Stimulated activated CD4-positive, alpha-beta T cell treated with anti-CD3 and anti-CD28 coated beads, Interleukin-2, amount 100 ng/mL, for 48 hours (primary cell): ENCODE measurements at places on chromosomes 5 and 9.

- no peak for DNase-seq
Observed at GRCh38 chr9:6460189-6460768, 47.3 kb downstream of the UHRF2 start.

- no peak for DNase-seq
Observed at GRCh38 chr9:97487861-97488260, 13.6 kb upstream of the TMOD1 start.

GRCh38 chr5:82351754-82352145 lies 73.6 kb upstream of the RPS23 start:
- no peak for DNase-seq

DNA sequence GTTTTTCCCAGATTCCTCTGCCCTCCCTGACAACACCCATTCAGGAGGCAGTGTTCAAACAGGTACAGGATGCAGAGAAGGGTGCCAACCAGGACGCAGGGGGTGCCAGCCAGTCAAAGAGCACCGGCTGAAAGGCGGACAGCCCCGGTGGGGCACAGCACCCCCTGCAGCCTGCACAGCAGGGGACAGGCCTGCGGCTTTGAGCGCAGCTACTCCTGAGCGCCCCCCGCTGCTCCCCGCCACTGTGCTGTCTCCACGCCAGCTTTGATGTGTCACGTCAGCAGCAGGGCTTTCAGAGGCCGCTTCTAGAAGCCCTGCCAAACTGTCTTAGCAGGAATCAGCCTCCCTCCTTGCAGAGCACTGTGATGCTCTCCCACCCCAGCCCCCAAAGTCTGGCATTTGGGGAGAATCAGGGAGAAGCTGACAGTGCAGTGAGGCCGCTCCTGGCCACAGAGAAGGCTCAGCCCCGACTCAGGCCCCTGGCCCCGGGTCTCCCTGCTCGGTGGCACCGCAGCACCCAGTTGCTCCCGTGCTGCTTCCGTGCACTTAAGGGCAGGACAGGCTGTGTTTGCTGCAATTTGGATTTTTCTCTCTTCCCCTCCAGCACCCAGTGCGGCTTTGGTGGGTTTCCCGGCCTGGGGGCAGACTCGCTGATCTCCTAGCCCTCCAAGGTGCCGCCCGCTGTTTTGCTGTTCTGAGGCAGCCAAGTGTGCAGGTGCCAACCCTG lies 20.3 kb downstream of the AK8 start:
- no peak for DNase-seq

GRCh38 chr9:71479621-71480020 lies 288.7 kb downstream of the CEMIP2 start:
- DNase-seq, result no peak

DNA sequence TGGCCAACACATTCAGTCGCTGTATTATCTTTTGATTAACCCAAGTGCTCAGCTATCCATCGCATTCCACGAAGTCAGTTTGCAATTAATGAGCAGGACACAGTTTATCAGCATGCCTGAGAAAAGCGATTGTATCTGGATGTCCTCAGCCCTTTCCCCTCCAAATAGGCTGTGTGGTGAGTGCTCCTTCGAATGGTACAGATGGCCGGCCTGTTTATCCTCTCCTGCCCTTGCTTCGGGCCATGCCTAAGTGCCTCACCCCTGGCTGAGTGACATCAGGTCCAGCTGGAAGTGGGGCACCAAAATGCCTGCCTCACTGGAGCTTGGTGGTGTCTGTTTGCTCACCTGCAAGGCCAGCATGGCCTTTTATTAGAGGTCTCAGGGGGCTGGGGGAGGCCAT lies 317.3 kb downstream of the GADD45G start:
- no peak for DNase-seq

DNA sequence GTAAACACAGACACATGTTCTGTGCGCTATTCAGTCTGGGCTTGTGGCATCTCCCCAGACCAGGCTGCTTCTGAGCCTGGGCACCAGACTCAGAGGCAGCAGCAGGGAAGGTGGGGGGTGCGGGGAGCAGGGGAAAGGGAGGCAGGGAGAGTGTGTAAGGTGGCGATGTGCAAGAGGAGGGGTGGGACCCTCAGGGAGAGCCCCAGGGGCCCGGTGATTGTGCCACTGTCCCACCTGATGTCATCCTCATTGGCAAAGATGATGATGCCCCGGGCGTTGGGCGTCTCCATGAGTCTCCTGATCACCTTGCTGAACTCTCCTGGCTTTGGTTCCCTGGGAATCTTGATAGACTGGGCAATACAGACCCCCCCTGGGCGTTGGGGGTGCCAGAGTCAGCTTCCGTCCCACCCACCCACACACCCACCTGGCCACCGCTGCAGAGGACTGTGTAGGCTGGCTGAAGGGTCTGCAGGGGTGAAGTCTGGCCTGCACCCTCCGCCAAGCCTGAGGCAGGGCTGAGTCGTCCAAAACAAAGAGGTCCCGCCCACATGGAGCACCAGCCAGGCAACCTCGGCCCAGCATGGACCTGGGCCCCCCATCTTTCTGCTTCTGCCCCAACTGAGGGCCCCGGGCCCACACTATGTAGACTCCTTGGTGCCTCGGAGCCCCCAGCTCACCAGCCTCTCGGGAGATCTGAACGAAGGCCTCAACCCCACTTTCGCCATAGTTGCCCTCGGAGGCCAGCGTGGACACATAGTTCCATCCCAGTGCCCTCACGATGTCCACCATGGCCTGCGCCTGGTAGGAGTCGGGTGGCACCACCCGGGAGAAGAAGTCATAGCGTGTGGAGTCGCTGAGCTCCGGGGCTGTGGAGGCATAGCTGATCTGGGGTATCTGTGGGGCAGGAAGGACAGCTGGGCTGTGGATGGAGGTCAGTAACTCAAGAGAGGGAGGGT lies 3.7 kb downstream of the GRM6 start:
- no peak for DNase-seq

- DNase-seq, result no peak
Observed at GRCh38 chr9:91395106-91395552, 28.5 kb downstream of the NFIL3 start.

- no peak for DNase-seq
Observed at GRCh38 chr9:134253606-134254205, 72.5 kb upstream of the RXRA start.

- DNase-seq, result no peak
Observed at GRCh38 chr9:111937301-111937700, 40.7 kb downstream of the UGCG start.

DNA sequence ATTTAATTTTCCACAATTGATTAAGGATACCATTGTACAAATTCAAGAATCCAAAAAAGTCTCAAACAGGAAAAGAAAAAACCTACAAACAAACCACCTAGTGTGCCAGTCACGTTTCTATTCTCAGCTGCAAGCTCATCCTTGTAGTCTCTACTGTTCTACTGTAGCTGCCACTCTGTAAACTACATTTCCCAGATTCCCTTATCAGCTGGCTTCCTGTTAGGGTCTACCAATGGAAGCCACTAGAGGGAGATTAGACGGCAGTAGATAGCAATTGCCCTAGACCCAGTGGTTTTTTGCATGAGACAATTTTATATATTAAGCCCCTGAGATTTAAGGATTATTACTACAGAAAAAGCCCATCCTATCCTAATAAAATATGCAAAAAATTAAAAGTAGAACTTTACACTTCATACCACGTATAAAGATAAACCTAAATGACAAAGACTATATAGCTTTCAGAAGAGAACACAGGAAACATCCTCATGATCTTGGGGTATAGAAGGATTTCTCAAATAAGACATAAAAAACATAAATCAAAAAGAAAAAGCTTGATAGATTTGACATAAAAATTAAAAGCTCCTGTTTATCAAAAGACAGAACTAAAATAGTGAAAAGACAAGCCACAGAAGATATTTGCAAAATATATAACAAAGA lies 37.4 kb downstream of the P4HA2 start:
- DNase-seq, result no peak

- DNase-seq, result no peak
Observed at GRCh38 chr5:16888694-16889124, 47.4 kb downstream of the MYO10 start.

DNA sequence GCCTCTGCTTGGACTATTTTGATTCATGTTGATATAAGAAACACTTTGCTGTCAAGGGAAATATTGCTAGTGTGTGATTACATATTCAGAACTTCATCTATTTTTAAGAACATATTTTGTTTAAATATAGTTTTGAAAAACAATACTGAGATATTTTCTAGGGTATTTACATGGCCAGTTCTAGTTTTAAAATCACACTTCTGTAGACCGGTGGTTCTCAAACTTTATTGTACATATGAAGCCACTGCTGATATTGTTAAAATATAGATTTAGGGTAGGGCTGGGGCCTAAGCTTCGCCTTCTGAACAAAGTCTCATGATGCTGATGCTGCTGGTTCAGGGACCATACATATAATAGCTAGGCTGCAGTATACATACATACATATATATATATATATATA lies 1000.0 kb downstream of the PTPRD start:
- no peak for DNase-seq

DNA sequence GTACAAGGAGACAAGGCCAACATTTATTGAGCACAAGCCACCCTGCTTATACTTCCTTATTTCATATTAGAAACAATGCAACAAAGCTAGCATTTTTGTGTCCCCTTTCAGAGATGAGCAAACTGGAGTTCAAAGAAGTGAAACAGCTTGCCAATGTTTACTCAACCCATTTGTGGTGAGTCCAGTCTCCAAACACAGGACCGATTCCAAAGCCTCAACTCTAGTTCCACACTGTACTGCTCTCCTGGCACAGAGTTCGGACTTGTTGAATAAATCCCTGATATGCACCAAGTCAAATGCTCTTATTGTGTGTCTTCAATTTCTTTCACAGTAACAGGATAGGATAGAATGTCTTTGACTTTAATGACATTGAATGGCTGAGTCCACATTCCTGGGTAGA lies 604.8 kb upstream of the BRINP1 start:
- DNase-seq, result no peak

- no peak for DNase-seq
Observed at GRCh38 chr5:14534773-14535172, 46.8 kb upstream of the OTULINL start.

DNA sequence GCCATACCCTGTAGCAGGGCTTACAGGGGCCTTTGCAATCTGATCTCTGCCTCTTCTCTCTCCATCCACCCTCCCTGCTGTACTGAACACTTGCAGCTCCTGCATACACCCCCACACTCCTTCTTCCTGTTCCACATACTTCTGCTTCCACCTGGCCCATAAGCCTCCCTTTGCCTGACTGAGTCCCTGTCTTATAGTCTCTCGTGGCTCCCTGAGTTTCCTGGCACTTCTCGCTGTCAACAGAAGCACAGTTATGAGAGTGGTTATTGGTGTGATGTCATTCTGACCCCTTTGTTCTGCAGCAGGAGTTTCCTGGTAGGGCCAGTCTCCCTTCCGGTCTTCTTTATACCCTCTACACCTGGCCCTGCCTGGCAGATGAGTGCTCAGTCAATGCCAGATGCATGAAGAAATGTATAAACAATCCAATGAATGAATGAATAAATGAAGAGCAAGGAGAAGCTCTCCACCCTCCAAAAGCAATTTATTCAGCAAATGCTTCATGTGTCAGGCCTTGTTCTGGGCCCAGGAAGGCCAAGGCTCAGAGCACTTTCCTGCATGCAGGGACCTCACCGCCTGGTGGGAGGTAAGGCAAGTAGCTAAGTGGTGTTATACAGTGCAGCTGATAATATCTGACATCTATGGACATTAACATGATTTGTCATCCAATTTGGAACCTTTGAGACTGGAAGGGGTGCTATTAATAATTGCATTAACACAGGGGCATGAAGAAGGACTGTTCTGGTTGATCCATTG lies 20.5 kb upstream of the CSF1R start:
- no peak for DNase-seq

DNA sequence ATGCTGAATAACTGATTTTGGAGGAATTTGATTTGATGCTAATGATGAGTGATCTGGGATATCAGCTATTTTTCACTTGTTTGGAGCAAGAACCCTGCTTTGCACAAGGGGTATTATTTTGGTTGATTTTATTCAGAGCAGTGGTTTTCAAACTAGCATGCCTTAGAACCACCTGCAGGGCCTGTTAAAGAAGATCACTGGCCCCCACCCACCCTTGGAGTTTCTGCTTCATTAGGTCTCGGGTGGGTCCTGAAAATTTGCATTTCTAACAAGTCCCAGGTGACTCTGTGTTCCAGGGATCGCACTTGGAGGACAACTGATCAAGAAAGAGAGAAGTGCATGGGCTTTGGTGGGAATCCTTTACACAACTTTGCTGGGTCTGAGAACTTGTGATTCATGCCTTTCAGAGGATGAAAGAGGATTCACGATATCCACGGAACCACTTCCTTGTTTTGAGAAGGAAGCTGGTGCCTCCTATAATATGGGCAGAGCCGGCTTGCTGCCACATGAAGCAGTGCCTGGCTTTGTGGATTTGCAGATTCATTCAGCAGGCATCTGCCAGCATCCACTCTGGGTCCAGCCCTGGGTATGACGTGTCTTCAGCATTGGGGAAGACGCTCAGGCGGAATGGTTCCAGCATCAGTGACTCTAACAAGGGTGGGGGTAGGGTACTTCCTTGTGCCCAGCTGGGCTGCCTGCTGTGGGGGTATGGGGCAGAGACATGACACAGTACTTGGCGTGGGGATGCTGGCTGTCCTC lies 106.6 kb upstream of the PITX1 start:
- DNase-seq, result no peak

- no peak for DNase-seq
Observed at GRCh38 chr9:5352637-5353248, 13.1 kb upstream of the RLN1 start.

DNA sequence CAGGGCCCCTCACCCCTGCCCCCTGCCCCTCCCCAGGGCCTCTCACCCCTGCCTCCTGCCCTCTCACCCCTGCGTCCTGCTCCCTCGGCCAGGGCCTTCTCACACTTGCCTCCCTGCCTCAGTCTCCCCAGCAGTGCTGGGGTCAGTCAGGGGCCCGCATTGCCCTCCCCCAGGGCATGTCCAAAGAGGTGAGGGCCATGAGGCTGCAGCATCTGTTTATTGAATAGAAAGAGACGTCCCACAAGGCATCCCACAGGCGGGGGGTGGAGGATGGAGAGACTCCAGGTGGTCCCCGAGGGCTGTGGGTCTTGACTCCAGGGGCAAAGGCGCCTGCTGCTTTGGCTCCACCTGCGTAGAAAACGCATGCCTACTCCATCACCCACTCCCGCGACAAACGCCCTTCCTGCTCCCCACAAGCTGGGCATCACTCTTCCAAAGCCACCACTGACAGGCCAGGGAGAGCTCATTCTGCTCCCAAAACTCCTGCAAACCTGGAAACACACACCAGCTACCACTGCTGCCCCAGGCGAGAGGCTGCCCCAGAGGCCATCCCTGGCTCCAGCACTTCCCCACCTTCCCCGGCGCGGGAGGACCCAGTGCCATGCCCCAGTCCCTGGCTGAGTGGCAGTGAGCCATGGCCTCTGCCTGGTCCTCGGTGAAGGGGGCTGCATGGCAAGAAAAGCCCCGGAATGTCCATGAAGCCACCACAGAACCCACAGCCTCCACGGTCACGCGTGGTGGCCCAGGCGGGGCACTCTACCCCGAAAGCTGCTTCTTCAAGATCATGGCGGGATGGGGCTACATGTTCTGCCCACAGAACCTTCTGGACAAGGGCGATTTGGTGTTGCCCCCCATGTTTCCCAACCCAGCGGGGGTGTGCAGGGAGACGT lies 1.6 kb upstream of the LCN8 start:
- no peak for DNase-seq

DNA sequence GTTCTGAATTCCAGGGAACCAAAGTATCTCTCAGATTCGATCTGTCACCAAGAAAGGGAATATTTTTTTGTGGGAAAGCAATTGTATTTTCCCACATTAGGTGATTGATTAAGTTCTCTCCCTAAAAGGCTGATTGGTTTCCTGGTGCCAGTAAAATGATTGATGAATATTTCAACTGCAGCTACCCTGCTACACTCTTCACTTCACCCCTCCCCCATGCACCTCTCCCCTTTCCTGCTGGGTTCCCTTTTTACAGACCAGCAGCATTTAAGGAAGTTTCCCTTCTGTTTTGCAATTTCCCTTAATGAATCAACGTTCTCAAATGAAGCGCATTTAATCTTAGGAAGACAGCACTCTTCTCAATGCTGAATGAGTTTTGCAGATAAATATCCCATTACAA lies 13.1 kb downstream of the NR6A1 start:
- DNase-seq, result no peak
